ENCODE measurements at places on chromosomes 13 and 19. TPM values are rescaled to one million over a fixed set of nuclear protein-coding genes. Genes with fewer than 3 reads are reported as not detected.

SPATA13 gene
- polyA plus RNA-seq = 46.0 TPM

LYPD3 gene
- polyA plus RNA-seq = 1.7 TPM

LILRA1 gene
- 0.19 TPM for polyA plus RNA-seq

ZNF536 gene
- 0.09 TPM for polyA plus RNA-seq

DNA sequence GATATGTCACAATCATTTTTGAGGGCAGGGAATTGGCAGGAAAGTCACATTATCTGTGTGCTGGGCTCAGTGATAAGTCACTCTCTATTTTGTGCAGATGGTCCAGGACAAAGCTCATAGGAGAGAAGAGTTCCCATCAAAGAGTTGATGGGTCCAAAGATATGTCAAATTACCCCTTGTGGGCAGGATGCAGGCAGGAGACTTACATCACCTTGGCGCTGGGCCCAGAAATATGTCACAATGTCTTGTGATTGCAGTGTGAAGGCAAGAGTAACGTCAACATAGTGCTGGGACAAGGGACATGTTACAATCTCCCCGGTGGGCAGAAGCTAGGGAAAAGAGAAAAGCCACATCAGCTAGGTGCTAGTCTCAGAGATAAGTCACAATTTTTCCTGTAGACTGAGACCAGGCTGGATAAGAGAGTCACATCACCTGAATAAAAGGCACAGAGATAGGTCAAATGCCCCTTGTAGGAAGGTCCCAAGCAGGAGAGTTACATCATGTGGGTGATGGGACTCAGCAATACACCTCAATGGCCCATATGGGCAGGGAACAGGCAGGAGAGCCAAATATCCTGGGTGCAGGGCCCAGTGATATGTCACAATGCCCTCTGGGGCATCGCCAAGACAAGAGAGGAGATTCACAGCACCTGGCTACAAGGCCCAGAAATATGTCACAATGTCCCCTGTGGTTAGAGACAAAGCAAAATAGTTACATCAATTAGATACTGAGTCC, 47.9 kb downstream of the ZNF99 start:
- no peak overlapping the region for H3K27ac ChIP-seq
- no peak overlapping the region for H3K4me3 ChIP-seq
- H3K36me3 ChIP-seq = no peaks in the 10 kb centered on the region
- no peaks in the 10 kb centered on the region for H3K4me1 ChIP-seq
- H3K27me3 ChIP-seq = no peaks in the 10 kb centered on the region
- DNase-seq = no peak

DNA sequence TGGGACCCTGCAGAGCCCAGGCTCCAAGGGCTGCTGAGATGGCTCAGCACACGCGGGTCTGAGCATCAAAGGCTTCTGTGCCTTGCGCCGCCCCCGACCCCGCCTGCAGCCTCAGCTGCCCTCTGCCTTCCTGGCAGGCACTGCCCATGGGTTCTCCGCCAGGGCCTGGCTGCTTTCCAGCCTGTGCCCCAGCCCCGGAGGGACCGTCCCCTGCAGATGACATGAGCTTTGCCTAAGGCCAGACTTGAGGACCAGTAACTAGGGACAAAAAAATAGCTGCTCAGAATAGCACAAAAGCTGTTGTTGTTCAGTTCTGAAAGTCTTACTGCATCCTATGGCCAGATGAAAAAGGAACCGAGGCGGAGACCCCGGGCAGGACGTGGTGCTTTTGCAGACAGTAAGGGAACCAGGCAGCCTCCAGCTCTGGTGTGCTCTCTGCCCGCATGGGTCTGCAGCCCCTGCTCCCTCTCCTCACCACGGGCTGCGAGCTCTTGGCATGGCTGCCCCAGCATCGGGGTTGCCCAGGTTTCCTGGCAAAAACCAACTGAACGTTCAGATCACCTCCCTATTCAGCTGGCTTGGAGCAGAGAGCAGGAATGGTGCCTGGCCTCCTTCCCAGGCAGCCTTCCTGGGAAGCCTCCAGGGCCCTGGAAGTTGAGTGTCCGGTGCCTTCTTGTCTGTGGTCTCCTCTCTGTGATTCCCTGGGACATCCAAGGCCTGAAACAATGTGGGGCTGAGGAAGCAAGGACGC, 12.5 kb upstream of the CFAP97D2 start:
- H3K4me1 ChIP-seq = no peaks in the 10 kb centered on the region
- no peaks in the 10 kb centered on the region for H3K36me3 ChIP-seq

GRCh38 chr13:51769455-51770127, 34.4 kb downstream of the DHRS12 start:
- no peak for DNase-seq
- peak overlapping the region; percentile 90 for H3K27ac ChIP-seq
- H3K4me3 ChIP-seq = no peak overlapping the region
- H3K36me3 ChIP-seq = no peaks in the 10 kb centered on the region

DNA sequence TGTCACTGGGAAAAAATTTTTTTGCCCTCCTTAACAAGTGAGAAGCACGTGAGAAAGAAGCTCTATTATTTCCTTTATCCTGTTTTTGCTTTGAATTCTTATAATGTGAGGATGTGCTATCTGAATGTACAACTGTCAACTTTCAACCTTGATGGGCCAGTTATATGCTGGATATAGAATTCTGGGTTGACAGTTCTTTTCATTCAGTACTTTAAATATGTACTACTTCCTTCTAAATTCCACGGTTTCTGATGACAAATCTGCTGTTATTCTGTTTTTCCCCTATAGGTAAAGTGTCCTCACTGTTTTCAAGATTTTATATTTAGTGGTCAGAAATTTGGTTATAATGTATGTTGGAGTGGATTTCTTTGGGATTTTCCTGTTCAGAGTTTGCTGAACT, 29.9 kb downstream of the ZDHHC20 start:
- no peaks in the 10 kb centered on the region for H3K4me1 ChIP-seq
- no peaks in the 10 kb centered on the region for H3K27me3 ChIP-seq
- H3K36me3 ChIP-seq = no peaks in the 10 kb centered on the region
- H3K4me3 ChIP-seq = no peak overlapping the region
- H3K27ac ChIP-seq = no peak overlapping the region
